Stimulated activated CD8-positive, alpha-beta memory T cell treated with anti-CD3 and anti-CD28 coated beads, Interleukin-2, amount 100 ng/mL, for 1 hour (primary cell): ENCODE measurements at places on chromosomes 12 and 14.
A peak's percentile ranks its signal among the peaks of the same experiment; 100 is the strongest.

DNA sequence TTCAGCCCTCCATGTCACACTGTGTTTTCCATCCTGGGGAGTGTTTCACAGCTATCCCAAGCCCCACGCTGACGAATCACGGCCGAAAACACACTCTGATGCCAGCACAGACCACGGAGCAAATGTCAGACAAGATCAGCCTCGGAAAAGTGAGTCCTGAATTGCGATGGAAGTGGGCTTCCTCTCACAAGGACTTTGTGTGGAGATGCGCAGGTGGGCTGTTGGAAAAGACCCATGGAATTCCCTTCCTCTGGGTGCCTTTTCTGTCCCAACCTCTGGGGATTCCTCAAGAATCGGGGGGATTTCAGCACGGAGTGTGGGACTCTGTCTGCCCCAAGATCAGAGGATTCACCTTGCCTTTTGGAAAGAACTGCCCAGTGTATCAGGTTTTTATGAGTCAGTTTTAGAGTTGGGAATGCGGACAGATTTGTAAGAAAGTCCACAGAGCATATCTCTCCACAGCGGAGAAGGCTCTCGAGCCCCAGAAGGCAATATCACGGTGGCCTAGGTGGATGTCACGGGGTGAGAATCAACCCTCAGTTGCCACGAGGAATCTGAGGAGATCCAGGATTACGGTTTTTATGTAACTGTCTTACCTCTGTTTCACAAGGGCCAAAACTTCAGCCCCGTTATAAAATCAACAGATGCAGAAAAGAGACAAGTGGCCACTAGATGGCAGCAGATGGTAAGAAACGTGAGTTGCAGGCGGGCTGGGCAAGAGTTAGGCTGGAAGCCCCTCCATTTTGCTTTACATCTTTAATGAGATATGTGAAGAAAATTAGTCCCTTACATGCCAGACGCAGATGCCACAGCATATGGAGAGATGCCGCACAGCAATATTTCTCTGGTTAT lies 201.9 kb downstream of the DAD1 start:
- no peak for DNase-seq

- DNase-seq = no peak
These were observed 357.5 kb downstream of the FSCB start for GRCh38 chr14:44149597-44149996.

DNA sequence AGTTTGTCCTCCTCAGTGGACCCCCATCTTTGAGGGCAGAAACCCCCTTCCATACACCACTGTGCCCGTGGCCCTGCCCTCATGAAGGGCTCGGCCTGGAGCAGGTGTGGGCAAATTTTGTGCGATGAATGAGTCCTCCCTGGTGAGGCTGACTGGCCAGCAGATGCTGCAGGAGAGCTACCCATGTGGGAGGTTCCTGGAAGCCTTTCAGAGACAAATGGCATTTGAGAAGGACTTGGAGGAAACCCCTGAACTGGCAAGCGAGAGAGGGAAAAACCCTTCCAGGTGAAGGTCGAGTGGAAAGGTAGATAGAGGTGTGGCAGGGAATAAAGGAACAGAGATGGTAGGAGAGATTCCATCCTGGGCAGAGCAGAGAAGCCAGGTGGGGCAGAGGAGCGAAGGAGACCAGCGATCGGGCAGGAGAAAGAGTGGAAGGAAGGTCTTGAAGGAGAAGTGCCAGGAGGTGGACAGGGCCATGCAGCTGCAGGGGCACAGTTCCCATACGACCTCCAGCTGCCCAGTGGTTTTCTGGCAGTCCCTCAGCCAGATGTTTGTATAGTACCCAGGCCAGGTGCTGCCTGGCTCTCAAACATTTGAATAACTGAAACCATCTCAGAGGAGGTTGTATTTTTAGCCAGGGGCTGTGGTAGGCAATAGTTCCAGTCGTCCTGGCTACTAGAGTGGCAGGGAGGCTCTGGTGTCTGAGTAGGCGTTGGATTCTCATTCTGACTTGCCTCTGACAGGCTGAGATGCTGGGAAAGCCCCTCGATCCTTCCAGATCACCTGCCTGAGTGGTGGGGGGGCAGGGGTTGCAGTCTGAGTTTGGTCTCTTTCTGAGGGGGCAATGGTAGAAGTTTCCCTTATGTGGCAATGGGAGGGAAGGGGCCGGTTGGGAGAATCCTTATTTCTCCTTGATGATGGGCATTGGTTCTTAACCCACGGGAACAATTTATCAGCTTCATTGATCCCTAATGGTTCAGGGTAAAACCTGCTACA lies 40.1 kb downstream of the FBXL14 start:
- no peak for DNase-seq

DNA sequence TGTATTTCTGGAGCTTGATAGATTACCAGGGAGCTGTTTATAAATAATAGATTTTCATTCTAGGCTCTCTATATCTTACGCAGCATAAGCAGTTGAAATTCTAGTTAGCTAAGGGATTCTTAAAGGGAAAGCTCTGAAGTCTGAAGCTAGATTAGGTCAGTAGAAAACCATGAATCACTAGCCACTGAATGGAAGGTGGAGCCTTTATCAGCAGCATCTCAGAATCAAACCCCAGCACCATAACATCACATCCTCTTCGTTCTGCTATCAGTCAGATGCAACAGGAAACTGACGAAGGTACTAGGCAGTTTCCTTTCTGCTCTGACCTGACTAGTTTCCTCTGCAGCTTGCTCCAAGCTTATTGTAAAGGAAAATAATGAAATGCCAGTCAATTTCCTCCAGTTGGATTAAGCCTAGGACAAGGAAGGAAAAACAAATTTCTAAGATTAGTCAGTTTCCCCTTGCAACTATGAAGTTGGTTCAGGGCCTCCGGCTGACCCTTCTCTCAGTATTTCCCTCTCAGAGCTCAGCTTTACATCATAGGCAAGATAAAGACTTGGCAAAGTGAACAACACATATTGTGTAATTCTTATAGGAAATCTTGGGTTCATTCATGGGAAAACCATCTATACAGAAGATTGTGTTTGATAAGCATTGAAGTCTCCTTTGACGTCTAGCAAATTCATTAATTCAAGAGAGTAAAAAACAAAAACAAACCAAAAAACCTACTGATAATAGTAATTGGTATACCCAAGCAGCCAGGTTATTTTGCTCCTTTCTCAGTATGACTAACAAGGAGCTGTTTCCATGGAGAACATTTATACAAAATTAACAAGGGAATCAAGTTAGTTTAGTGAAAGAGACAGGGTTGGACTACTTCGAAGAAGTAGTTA lies 43.4 kb upstream of the CFAP54 start:
- peak; percentile 21 for DNase-seq

DNA sequence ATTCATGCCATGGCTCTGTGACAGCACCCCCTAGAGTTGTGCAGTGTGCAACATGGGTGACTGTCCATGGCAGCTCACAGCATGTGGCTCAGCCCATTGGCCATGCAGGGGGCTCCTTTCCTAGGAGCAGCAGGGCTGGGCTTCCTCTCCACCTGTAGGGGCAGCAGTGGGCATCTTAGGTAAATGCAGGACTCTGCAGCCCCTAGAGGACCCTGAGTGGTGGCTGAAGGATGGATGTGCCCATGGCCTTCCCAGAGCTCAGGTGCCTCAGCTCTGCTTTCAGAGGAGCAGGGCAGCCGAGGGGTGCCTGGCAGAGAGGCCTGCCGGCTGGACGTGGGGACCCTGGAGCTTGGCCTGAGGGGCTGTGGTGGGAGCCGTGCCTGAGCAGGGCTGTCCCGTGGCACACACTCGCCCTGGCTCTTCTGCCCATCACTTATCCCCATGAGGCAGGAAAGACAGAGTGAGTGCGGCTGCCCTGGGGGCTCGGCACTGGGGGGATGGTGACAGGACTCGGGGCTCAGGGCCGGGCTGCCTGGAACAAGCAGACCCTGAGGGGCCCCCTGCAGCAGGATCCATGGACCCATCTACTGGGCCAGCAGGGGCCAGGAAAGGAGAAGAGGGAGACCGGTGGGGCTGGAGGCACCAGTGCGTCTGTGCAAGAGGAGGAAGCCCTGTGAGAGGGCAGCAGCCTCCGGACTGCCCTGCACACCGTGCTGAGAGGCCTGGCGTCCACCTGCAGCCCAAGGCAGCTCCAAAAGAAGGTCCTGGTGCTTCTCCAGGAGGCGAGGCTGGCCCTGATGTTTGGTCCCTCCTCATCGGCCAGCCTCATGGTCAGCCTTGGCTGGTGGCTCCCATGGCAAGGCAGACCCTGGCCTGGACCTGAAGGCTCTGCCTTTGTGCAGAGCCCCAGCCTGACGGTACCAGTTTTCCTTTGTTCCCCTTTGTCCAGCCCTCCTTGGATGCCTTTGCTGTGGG lies 7.6 kb downstream of the ADSS1 start:
- DNase-seq = no peak

DNA sequence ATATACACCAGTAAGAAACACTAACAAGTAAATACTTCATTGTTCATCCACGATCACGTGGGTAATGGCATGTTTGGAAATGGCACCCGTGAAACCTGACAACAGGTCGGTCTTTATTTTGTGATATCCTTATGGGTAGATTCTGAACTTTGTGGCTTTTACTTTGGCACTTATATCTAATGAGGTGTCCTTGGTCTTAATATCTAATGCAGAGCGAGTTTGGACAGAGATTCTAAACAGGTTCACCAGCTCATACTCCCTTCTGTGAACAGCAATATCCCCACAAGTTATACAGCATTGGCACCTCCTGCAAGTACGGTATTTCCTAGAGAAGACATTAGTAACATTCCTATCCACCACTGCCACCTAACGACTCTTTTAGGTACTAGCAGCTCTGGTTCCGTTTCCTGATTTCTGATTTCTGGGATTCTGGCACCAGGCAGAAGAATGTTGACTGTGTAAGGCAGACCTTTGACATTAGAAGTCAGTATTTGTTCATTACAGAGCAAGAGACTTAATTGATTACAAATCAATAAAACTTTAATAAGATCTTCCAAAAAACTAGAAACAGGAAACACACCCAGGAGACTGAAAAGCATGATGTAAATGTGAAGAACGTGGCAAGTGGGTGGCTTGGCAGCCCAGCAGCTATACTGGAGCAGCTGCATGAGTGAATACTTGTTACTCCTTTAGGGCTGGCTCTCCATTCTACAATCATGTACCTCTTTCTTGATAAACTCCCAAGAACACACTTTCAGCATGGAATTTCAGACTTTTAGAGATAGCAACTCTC lies 2.5 kb downstream of the ANG start:
- no peak for DNase-seq

- no peak for DNase-seq
These were observed 19.1 kb downstream of the CAMKK2 start for GRCh38 chr12:121277374-121277759.

GRCh38 chr14:47389535-47389934 lies 285.9 kb downstream of the MDGA2 start:
- DNase-seq = no peak

DNA sequence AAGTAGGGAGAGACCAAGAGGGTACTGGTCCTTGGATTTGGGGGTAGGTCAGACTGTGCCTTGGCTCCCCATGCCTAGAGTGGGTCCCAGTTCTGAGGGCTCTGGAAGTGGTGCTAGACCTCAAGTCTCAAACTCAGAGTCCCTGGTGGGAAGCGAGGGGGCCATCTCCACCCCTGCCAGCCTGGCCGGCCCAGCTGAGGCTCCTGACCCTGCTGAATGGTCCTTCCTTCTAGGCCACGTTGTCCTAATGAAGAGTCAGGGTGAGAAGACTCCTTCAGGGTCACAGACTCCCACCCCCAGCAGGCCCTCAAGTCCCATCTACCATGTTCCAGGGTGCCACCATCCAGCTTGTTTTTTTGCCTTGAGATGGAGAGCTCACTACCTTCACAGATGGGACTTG lies 12.9 kb downstream of the SERPINA6 start:
- no peak for DNase-seq

DNA sequence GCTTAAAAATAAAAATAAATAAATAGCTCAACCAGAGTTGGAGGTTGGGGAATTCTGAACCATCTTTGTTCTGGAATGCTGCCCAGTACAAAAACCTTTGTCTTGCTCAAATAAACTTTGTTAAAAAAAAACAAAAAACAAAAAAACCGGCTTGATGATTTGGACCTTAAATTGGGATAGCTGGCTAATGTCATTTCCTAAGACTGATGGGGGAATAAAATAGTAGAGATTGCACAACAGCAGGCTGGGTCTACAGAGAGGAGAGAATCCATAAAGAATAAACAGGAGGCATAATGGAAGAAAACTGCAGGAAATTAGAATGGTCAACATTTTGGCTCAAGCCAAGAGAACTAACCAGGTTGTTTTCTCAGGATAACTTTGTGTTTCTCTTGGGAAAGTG lies 370.9 kb downstream of the AEBP2 start:
- DNase-seq = no peak

DNA sequence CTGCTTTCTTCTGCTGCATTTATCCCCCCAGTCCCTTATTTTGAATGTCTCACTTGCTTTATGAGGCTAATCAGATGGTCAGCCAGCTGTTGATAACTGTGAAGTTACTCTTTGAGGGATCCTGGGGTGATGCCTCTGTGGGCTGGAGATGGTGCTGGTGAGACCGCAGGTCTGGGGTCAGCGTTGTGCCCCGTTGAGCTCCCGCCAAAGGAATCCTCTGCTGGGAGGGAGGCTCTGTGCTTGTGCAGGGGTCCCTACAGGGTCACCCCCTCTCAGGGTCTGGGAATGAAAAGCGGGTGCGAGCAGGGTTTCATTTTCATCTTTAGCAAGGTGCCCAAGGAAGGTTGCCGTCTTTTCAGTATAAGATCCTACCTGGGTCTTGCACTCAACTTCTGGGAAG lies 161.2 kb upstream of the RTL1 start:
- DNase-seq = no peak

DNA sequence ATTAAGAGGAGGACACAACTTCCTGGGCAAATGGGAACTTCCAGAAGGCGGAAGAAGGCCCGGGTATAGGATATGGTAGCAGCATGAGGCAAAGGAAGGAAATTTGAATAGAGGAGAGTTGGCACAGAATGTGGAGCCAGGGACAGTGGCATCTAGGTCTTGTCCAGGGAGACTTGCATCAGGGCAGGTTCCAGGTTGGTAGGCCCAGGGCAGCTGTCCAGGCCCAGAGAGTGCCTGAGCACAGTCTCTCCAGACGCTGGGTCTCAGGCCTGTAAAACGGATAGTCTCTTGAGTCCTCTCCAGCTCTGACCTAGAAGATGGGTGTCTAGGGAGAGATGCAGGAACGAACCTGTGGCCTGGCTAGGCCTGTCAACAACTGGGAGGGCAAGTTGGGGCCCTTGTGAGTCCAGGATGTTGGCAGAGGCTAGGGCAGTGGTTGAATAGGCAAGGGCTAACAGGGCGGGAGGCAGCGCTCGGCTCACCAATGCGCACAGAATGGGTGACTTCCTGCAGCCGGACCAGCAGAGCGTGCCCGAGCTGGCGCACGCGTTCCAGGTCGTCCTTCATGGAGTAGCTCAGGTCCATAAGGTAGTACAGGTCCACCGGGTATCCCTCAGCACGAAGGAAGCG lies 9.9 kb downstream of the ITGB7 start:
- no peak for DNase-seq

DNA sequence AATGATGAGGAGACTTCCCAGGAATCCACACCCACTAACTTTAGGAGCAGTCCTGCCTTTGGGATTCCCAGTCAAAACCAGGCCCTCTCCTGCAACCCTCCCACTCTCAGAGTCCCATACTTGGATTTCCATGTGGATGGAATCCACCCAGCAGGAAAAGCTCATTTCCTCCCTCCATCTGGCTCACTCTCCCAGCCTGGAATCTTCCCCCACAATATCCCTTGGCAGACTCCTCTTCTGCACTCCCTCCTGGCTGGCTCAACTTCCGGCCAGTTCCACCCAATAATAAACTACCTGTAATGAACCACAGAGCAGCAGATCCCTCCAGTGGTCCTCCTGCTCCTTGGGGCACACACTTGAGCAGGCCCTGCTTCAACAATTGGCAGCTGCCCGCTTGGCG lies 102.8 kb upstream of the EGLN3 start:
- DNase-seq = no peak

- no peak for DNase-seq
These were observed 29.0 kb downstream of the NFKBIA start for GRCh38 chr14:35375558-35376025.

GRCh38 chr12:20342111-20342510 lies 26.2 kb upstream of the PDE3A start:
- DNase-seq = no peak
